ENCODE measurements at places on chromosomes 6 and 20.
A peak's percentile ranks its signal among the peaks of the same experiment; 100 is the strongest.

GRCh38 chr6:104957301-104958177, 632 bp downstream of the LIN28B start:
- no peak for DNase-seq

GRCh38 chr6:167266830-167267555, 24.1 kb upstream of the UNC93A start:
- DNase-seq = no peak

- no peak for DNase-seq
Observed at GRCh38 chr6:166687070-166687878, 60.2 kb upstream of the RPS6KA2 start.

- no peak for DNase-seq
Observed at GRCh38 chr6:38146021-38146733, 326.6 kb downstream of the ZFAND3 start.

- no peak for DNase-seq
Observed at GRCh38 chr6:170206317-170206621, 84.6 kb downstream of the DLL1 start.

DNA sequence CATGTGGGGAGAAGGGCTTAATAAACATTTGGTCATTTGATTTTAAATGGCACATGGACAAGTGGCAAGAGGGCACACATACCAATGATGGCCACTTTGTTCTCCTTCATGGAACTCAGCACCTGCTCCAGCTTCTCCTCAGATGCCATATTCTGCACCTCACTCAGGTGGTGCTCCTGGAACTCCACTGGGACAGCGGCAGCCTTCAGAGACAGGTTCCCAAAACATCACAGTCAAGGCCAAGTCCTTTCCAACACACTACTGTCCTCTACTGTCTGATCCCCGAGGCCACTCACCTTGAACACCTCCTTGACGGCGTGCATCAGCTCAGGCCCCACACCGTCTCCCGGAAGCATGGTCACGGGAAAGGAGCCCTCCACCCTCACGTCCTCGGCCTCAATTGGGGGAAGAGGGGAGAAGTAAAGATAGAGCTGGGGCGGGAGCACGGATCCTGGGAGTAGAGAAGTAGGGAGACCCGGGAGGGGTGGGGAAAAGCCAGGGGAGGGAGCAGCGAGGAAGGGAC, 591 bp downstream of the IDH3B start:
- DNase-seq = no peak

DNA sequence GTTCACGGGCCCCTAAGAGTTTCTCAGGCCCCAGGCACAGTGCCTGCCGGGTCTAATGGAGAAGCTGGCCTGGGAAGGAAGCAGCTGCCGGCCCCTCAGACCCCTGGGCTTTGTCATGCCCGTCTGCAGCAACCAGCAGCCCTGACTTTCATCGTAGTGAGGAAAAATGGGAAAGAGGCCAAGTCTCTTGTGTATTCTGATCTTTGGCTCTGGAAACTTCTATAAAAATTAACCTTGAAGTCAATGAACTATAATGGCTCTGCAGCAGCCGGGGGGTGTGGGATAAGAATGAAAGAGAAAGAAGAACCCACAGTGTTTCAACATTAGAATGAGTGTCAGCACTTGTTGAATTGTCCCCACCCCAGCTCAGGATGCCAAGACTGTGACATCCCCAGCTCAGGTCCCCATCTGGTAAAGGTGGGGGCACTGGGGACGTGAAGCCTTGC, 12.9 kb downstream of the TGM2 start:
- DNase-seq = no peak

DNA sequence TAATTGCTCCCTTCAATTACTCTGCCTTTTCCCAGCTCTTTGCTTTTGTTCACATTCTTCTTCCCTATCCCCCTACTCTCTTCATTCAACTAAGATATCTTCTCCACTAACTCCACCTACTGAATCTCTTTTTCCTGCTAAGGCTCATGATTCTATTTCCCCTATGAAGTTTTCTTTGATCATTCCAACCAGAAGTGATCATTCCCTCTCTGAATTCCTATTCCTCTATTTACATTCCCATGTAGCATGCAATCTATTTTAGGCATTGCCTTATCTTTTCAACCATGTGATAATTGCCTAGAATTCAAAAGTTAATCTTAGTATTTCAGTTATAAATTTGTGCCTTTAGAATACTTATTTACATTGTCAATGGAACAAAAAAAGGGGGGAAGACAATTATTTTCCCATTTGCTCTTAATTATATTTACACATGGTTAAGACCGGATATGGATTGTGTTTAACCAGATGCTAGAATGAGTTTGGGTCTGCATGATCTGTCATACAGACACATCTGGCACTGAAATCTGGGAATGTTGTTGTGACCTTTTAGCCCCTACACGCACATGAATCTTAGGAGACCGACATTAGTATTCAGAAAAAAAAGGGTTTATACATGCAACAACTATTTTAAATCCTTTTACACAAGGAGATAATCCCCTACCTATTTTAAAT, 20.8 kb downstream of the MOXD1 start:
- no peak for DNase-seq

GRCh38 chr20:39489986-39490560, 527.9 kb downstream of the DHX35 start:
- no peak for DNase-seq

- no peak for DNase-seq
Observed at GRCh38 chr6:17621003-17621402, 20.9 kb downstream of the FAM8A1 start.

GRCh38 chr6:122042960-122043735, 356.3 kb upstream of the HSF2 start:
- DNase-seq = no peak

GRCh38 chr6:2999618-3000557, at the start of gene NQO2:
NQO2 (plus strand) TSS chr6:2999894; CDS start chr6:3006553, 6,659 bp downstream.
- DNase-seq = peak; percentile 94

GRCh38 chr6:106490030-106490429, 129.5 kb downstream of the CRYBG1 start:
- DNase-seq = no peak

GRCh38 chr6:134211297-134211696, 106.6 kb downstream of the SGK1 start:
- DNase-seq = no peak

DNA sequence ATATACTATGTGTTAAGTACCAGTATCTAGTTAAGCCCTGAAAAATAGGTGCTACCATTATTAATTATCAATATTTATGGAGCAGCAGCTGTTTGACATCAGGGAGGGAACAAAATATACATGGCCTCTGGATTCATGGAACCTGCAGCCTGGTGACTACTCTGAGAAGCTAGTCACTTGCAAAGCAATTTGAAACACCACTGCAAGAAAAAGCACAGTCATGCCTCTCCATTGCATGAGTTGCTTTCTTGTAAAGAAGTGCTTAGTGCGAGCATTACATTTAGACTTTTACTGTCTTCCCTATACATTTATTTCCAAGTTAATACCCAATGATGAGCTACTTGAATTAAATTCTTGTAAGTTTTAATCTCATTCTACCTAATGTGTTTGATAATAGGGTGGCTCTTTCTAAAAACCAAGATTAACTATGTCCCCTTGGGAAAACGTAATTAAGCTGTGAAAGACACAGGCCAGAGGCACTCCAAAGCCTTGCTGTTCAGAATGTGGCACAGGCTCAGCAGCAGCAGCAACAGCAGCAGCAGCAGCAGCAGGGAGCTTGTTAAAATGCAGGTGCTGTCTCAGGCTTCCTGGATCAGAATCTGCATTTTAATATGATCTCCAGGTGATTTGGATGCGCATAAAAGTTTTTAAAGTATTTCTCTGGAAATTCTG, 83.6 kb downstream of the PFDN4 start:
- DNase-seq = no peak

DNA sequence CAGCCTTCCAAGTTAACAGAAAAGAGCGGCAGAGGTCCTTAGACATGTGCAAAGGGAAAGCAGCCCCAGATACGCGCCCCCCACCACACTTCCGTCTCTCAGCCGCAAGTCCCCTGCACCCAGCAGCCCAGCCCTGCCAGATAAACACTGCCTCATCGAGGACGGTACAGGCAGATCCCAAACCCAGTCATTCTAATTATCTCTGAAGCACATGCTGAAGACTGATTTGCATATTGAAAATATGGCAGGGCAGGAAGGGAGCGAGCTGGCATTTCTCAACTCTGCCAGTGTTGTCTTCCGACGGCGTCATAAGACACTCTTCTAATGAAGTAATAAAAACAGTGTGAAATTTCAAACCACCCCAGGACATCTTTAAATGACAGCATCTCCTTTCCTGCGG, 122.8 kb upstream of the CDH4 start:
- no peak for DNase-seq

DNA sequence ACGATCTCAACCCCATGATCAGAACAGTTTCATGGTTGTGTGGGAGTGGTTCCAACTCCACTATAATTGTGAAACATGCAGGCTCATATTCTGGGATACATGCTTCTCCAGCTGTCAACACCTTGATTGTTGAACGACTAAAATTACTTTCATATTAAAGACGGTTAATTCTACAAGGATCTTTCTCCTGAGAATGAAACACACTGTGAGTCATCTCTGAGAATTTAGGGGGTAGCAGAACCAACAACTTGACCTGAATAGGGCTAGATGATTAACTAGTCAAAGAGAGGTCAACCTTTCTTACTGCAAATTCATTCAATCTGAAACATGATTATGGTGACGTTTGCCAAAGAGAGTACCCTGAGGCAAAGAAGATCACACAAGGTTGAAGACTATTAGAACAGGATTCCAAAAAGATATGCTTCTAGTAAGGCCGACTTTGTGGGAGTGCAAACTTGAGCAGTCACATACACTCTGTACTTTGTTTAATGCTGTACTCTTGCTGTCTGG, 175.2 kb upstream of the CITED2 start:
- DNase-seq = no peak

DNA sequence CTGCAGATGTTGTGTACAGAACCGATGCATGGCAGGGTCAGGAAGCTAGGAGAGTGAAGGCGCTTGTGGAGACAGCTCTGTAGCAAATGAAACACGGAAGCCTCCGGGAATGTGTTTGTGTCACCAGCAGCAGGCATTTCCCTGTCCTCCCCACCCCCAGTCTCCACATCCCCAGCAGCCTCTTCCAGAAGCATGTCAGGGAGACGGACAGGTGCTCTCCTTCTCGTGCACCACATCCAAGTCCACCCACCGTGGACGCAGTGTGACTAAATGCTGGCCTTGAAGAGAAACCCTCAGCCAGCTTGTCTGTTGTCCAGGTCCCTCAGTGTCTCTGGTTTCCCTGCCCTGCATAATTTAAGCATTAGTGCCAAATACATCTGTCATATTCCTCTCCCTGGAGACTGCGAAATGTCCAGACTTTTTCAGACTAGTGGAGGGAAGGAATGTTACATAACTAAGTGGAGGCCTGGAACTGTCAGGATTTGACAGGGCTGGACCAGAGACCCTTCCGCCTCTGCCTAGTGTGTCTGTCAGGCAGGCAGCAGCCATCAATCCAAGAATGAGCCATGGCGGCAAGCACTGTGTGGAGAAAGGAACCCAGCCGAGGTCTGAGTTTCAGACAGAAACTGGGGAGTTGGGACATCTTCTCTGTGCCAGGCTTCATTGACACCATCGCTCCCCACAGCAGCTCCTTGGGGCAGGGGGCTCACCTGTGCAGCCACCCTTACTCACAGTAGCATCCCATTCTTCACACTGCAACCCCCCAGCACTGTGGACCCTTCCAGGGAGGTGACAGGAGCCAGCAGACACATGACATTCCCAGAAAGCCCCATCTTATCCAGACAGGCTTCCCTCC, 26.6 kb upstream of the PI16 start:
- DNase-seq = no peak

GRCh38 chr20:58702161-58702510, 9.5 kb downstream of the NPEPL1 start:
- DNase-seq = no peak

- no peak for DNase-seq
Observed at GRCh38 chr6:53479871-53480270, 65.0 kb downstream of the GCLC start.

GRCh38 chr6:34654061-34654710, 42.4 kb downstream of the ILRUN start:
- no peak for DNase-seq

DNA sequence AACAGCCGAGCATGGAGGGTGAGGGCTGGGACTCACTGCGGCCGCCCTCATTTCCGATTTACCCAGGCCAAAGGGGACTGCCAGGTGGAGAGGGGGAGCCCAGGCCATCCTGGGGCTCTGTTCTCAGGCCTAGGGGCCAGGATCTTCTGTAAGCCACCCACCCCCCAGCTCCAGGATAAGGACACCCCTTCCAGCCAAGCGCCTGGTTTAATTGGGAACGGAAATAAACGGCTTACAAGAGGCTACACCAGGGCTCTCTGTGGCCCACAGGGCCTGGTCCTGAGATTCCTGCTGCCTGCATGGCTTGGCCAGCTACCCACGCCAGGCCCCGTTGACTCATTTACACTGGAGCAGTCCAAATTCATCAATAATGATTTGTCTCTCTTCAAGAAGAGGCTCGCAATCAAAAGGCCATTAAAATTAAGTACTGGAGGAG, 68.1 kb upstream of the TOP1 start:
- no peak for DNase-seq

GRCh38 chr20:14820771-14821170, 483.4 kb upstream of the FLRT3 start:
- no peak for DNase-seq

- DNase-seq = no peak
Observed at GRCh38 chr20:44104798-44105517, 82.0 kb downstream of the JPH2 start.

DNA sequence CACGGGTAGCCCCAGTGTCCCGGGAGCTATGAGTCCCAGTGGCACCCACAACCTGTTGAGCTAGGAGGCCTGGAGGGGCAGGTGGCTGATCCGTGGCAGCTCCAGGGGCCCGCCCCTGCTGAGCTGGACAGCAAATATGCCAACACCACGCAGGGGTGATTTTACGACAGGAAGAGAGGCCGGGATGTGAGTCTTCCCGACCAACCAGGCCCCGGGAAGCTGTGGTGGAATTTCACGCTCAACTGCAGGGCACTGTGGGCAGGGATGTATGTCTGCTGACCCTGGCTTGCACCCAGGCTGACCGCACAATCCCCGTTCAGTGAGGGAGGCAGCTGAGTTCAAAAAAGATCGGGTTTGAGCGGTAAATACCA, 183.9 kb downstream of the ERMARD start:
- no peak for DNase-seq

GRCh38 chr6:37705239-37706051, 7.8 kb upstream of the MDGA1 start:
- DNase-seq = peak; percentile 73

DNA sequence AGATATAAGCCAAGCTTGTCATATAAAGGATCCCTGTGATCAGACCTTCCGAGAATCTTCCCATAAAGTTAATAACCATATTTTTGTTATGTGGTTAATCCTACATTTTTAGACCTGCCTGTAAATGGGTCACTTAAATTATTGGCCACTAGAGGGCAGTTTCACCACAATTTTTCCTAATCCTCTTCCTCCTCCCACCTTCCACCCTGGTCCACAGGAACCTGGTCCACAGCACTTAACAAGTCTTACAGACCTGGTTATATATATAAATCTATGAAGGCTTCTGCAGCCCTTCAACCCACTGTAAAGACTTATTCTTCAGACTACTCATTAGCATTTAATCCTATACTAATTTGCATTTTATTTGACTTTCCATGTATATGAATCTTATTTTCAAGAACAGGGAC, 28.3 kb downstream of the MRS2 start:
- DNase-seq = peak; percentile 29

GRCh38 chr6:77072694-77073409, 390.4 kb downstream of the HTR1B start:
- DNase-seq = no peak
